ENCODE measurements at places on chromosomes 2 and 18. TPM values are rescaled to one million over a fixed set of nuclear protein-coding genes. Genes with fewer than 3 reads are reported as not detected.

REG1B gene
- total RNA-seq, result not detected

ABCG8 gene
- not detected for total RNA-seq

NAGK gene
- total RNA-seq, result 92.8 TPM

TMEM178A gene
- 5.7 TPM for total RNA-seq

TRIM54 gene
- not detected for total RNA-seq

ALPG gene
- not detected for total RNA-seq

EGR4 gene
- total RNA-seq, result not detected

MAL gene
- total RNA-seq, result not detected

GAL3ST2 gene
- total RNA-seq, result not detected

ALPP gene
- not detected for total RNA-seq

CIB4 gene
- total RNA-seq, result not detected

ZBTB7C gene
- total RNA-seq, result not detected

MERTK gene
- total RNA-seq, result 1.1 TPM

SPATA3 gene
- not detected for total RNA-seq

RAB6C gene
- total RNA-seq, result not detected

ACADL gene
- not detected for total RNA-seq

XDH gene
- total RNA-seq, result not detected

TMEM163 gene
- total RNA-seq, result 1.3 TPM

SPTBN1 gene
- total RNA-seq, result 294 TPM

PAX8 gene
- under 0.01 TPM for total RNA-seq

MYL1 gene
- not detected for total RNA-seq

EFR3B gene
- total RNA-seq, result 0.18 TPM

SPP2 gene
- not detected for total RNA-seq

GREB1L gene
- total RNA-seq, result 0.36 TPM

LTBP1 gene
- total RNA-seq, result 127 TPM

DSG1 gene
- total RNA-seq, result not detected

SOCS6 gene
- total RNA-seq, result 13.2 TPM

SERPINB3 gene
- not detected for total RNA-seq

MC4R gene
- total RNA-seq, result not detected

ZNF396 gene
- total RNA-seq, result 0.54 TPM

ZEB2 gene
- 43.7 TPM for total RNA-seq

MOCOS gene
- 1.1 TPM for total RNA-seq

EPG5 gene
- total RNA-seq, result 16.1 TPM

CD302 gene
- total RNA-seq, result 31.8 TPM

LOXHD1 gene
- total RNA-seq, result not detected

G6PC2 gene
- not detected for total RNA-seq
